ENCODE measurements at places on chromosomes 5 and 9. TPM values are rescaled to one million over a fixed set of nuclear protein-coding genes. Genes with fewer than 3 reads are reported as not detected.

The ZNF454 gene
- total RNA-seq: not detected

The ASPN gene
- not detected for total RNA-seq

The CXXC5 gene
- 26.5 TPM for total RNA-seq

The FCN2 gene
- total RNA-seq: not detected

The ANKRD34B gene
- 0.07 TPM for total RNA-seq

The AMBP gene
- total RNA-seq: 9.8 TPM

The DND1 gene
- total RNA-seq: 0.82 TPM

The POU5F2 gene
- total RNA-seq: not detected

The ZNF366 gene
- not detected for total RNA-seq

The CEP78 gene
- 17.7 TPM for total RNA-seq

The NR2F1 gene
- total RNA-seq: 5.0 TPM

The SAPCD2 gene
- total RNA-seq: 28.6 TPM

The FBP1 gene
- not detected for total RNA-seq

The SH2D3C gene
- total RNA-seq: 0.16 TPM
